ENCODE measurements at places on chromosomes 12 and 14. TPM values are rescaled to one million over a fixed set of nuclear protein-coding genes. Genes with fewer than 3 reads are reported as not detected.

Gene CD163L1
- 0.32 TPM for total RNA-seq

Gene ACVR1B
- 8.7 TPM for total RNA-seq

Gene PAPOLA
- 323 TPM for total RNA-seq

Gene TBX5
- not detected for total RNA-seq

- DNase-seq = no peak
Observed at GRCh38 chr12:10715491-10715890, 7.6 kb downstream of the YBX3 start.

GRCh38 chr14:90449411-90449810 is 52.6 kb downstream of the CALM1 start:
- no peak for DNase-seq

DNA sequence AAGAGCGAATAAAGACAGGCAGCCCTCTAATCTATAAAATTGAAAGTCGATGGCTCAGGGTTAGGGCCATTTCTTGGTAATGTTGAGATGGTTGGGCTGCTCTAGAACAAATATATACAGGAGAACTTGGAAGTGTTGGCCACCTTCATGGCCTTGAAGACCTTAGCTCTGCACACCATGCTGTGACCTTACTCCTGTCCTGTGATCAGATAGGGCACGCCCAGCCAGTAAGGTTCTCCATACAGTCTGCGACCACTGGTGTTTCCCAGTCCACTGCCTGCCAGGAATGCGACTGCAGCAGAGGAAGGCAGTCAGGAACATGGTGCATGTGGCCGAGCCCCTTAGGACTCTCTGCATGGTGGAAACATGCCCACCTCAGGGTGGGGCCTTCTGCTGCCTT is 73.2 kb upstream of the PSMA6 start:
- no peak for DNase-seq

DNA sequence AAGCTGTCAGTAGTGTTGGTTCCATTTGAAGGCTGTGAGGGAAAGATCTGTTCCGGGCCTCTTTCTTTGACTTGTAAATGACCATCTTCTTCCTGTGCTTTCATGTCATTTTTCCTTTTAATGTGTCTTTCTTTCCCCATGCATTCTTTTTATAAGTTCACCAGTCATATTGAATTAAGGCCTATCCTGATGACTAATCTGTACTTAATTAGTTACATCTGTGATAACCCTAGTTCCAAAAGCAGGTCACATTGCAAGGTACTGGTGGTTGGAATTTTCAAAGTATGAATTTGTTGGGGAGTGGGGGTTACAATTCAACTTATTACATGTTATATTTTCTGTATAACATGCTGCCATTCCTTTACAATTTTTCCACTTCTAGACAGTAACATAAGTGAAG is 1642.1 kb upstream of the FLRT2 start:
- no peak for DNase-seq

DNA sequence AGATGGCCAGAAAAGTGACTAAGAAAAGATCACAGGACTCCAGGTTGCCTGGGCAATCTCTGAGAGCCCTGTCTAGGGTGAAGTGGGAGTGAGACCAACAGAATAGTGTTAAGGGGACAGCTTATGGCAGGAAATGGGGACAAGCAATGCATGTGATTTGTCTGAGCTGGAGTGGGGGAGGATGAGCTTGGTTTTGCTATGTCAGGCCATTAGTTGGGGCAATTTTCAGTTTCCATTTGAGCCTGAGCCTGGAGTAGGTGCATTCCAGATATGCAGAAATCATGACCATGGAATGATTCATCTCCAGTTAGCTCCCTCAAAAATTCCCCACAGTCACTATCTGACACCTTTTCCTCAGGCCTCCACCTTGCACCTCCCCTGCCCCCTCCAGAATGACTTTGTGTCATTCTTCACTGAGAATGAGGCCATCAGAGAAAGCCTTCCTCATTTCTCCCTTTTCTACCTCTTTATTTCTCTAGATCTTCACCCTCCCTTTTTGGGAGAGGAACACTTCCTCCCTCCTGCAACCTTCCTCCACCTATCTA is 150.9 kb upstream of the PLEKHG7 start:
- DNase-seq = no peak

DNA sequence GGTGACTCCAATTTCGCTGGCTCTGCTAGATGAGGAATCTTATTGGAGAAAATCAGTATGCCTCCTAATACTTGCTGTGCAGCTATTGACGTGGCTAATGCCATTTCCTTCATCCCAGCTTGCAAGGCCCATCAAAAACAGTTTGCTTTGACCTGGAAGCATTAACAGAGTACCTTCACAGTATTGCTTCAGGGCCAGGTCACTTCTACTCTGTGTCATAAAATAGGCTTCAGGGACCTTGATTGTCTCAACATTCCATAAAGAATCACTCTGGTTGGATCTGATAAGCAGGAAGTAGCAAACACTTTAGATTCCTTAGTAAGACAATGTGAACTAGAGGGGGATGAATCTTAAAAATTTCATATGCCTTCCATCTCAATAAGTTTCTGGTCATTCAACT is 26.9 kb upstream of the ZNF641 start:
- DNase-seq = no peak

GRCh38 chr14:94643316-94644101 is 31.3 kb downstream of the SERPINA3 start:
- DNase-seq = no peak

DNA sequence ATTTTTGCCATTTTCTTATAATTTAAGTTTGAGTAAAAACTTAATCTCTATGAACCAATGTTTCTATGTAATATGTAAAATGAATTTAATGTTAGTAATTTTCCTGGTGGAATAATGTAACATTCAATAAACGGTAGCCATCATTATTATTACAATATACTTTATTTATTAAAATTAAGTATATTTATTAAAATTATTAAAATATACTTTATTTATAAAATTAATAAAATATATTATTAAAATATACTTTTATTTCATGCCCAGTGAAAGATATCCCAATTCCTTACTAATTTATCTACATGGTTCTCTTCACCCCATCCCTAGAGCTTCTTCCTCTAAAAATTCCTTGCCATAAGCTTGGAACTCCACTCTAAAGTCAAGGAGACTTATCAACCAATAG is 2.5 kb downstream of the CAPS2 start:
- DNase-seq = no peak
